ENCODE measurements at places on chromosomes 12 and 14. TPM values are rescaled to one million over a fixed set of nuclear protein-coding genes. Genes with fewer than 3 reads are reported as not detected.

SCN8A gene
- 4.1 TPM for total RNA-seq

RBP5 gene
- 1.4 TPM for total RNA-seq

EVL gene
- 46.1 TPM for total RNA-seq

CMA1 gene
- 0.69 TPM for total RNA-seq

PMCH gene
- total RNA-seq: not detected

HCAR1 gene
- total RNA-seq: 1.9 TPM

GPR65 gene
- total RNA-seq: 1.6 TPM

CYP46A1 gene
- 2.0 TPM for total RNA-seq

DNA sequence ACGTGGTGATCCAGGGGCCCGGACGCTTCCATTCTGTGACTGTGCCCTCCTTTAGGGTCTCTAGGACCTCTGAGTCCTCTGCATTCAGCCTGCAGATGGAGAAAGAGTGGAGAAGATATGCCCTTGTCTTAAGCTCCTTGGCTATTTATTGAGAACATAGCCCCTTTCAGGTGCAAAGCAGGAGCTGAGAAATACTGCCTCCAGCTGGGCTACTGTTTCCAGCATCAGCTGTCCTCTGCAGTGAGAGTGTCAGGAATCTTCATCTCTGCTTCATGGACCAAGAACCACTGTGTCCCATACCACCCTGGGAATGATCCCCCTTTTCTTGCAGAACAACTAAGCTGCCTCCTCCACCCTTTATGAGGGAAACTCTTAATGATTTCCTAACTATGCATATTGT, 47.8 kb upstream of the CEP83 start:
- no peak for DNase-seq

- DNase-seq: peak; percentile 70
These were observed 46.9 kb upstream of the MDM1 start for GRCh38 chr12:68378872-68379606.

DNA sequence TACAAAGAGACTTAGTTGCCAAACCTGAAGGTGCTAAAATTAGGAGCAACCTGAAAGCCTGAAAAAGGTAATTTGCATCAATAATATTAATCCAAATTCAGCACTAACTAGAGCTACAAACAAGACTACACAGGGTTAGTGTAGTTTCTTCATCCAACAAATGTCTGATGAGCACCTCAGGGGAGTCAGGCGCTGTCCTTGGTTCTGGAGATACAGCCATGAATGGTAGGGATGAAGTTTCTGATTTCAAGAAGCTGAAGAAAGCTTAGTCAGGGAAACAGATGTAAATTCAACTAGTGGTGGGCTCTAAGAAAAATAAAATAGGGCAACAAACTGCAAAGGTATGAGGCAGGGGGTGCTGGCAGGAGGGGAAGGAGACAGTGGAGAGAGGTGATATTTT, 266.3 kb downstream of the GLT1D1 start:
- no peak for DNase-seq

DNA sequence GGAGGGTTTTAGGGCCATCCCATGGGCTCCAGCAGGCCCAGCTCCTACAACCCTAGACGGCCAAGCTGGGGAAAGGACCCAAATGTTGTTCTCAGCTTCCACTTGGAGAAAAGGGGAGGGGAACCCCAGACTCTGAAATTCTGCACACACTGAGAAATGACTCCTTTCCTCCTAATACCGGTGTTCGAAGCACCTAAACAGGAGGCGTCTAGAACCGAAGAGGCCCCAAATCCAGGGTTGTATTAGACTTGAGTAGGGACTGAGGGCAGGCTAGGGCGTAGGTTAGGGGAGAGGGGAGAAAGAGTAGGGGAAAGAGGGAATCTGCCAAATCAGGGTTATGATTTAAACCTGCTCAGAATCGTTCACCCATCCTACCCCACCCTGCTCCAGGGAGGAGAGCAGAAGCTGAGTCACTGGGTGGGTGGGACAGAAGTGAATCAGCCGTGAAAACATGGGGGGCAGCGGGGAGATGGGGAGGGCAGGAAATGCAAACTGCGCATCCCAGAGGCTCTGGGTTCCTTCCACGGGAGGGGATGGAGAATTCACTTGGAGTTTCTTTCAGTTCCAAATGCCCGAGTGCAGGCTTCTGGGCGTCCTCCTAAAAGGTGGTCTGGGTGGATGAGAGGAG, 1.0 kb downstream of the IGFBP6 start:
- DNase-seq: peak; percentile 38

DNA sequence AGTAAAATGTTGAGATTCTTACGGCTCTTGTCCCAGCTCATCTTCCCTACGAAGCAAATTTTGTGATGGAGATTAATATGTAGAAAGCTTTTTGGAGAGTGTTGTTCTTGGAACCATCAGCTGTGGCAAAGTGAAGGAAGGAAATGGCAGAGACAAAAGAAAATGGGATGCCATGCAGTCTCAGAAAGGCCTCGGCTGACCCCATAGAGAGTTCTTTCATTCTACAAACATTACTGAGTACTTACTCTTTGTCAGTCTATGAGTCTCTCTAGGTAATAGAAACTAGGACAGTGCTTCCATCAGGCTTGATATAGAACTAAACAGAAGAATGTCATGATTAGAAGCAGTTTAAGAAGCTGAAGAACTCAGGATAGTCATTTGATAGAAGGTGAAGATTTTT, 134.1 kb downstream of the PLEKHA5 start:
- DNase-seq: no peak

- DNase-seq: no peak
These were observed 6.8 kb downstream of the FAM161B start for GRCh38 chr14:73943083-73943482.

DNA sequence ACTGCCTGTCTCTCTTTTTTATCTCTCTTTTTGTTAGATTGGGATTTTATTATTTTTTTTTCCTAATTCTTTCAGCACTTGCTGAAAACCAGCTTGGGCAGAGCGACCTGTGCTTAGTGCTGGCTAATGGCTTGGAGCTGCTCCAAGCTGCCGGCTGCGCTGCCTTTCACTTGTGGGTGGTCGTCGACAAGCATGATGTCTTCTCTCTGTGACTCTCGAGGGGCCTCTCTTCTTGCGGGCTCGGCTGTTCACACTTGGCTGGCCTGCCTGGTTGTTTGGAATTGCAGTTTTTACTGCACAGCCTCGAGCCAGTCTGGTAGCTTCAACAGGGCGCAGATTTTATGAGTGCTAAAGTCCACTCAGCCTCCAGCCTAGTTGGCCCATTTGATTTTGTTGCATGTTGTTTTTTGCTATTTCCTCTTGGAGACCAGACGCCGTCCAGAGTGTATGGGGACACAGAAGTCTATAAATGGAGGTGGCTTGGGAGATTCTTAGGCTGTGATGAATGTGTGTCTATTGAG, 18.6 kb downstream of the TPCN1 start:
- DNase-seq: peak; percentile 30

GRCh38 chr14:88380405-88380804, 5.1 kb upstream of the SPATA7 start:
- DNase-seq: no peak

DNA sequence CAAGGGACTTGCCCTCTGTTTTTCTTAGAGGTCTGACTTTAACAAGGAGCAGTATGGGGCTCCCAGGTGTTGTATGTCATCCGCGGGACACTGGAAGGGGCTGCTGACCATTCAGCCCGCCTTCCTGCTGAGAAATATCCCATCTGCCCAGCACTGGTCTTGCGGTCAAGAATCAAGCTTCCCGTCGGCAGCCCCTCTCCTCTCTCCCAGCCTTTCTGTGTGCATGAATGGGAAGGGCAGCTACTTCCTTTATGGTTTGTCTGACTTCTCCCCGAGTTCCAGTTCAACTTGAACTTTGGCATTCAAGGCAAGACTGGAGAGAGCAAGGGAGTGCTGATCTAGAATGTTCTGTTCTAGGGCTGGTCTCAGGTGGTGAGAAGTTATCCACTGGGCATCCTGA, 51.5 kb downstream of the PSMA6 start:
- DNase-seq: no peak

DNA sequence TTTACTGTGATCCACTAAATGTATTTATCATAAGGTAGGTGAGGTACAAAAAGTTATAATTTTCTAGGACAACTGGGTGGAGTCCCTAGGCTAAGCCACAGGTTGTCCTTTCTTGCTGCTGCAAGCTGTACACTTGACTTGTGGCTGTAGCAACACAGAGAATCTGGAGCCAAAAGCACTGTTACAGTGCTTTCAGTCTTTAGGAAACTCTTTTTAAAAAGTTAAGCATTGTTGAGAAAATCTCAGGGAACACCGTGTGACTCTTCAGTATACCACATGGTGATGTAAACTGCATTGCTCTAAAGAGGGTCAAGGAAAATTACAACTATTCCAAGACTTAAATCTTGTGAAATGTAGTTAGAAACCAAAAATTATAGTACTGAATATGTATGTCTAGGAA, 11.4 kb downstream of the SLC15A5 start:
- no peak for DNase-seq

- DNase-seq: no peak
These were observed 52.3 kb downstream of the NEUROD4 start for GRCh38 chr12:55072083-55072482.

DNA sequence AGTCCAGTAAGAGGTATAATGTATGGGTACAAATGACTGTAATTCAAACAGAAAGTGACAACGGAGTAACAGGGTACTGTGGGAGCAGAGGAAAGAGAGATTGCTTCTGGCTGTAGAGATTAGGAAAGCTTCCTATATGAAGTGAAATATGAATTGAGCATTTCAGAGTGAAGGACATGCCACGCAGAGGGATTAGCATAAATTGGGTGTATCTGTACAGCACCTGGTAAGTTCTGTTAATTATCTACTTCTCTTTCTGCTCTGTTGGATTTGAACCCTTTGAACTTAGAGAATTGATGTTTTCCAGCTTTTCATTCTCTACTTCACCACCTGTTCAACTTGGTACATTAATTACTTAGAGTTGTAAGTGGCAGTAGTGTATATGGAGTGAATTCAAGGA, 8.8 kb downstream of the STK38L start:
- DNase-seq: no peak

- no peak for DNase-seq
These were observed 15.8 kb upstream of the CFAP54 start for GRCh38 chr12:96473394-96474093.

- DNase-seq: no peak
These were observed 16.1 kb upstream of the CD69 start for GRCh38 chr12:9776781-9777180.

GRCh38 chr12:1929241-1929984, 11.0 kb upstream of the CACNA2D4 start:
- no peak for DNase-seq

DNA sequence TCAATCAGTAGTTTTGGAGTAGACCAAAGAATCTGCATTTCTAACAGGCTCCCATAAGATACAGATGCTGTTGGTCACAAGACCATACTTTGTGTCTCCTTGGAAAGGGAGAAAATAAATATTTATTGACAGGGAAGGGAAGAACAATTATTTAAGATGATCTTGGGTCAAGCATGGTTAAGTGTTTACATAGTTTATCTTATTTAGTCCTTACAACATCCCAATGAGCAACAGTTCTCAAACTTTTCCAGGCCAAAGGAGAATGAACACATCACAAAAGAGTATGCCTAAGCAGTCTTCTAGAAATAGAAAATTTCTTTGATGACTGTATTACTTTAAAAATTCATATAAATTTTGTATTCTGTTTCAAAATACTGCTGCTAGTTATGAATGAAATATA, 8.8 kb downstream of the LPCAT3 start:
- DNase-seq: no peak

DNA sequence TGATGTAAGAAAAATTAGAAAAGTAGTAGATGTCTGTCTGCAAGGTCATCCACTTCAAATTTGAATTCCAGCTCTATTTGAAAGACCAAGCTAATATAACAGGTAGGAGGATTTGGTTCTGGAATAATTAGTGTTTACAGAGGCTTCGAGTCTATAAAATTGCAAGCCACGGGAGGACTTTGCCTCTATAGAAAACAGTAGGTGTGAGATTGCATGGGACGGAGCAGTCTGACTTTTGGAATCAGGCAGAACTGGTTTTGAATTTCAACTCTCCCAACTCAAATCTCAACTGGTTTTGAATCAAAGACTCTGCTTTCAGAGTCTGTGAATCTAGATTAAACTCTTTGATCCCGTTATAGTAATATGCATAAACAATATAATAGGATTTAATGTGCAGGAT, 82.4 kb downstream of the PIK3C2G start:
- no peak for DNase-seq

- no peak for DNase-seq
These were observed 310.0 kb upstream of the DDHD1 start for GRCh38 chr14:53462931-53463778.

DNA sequence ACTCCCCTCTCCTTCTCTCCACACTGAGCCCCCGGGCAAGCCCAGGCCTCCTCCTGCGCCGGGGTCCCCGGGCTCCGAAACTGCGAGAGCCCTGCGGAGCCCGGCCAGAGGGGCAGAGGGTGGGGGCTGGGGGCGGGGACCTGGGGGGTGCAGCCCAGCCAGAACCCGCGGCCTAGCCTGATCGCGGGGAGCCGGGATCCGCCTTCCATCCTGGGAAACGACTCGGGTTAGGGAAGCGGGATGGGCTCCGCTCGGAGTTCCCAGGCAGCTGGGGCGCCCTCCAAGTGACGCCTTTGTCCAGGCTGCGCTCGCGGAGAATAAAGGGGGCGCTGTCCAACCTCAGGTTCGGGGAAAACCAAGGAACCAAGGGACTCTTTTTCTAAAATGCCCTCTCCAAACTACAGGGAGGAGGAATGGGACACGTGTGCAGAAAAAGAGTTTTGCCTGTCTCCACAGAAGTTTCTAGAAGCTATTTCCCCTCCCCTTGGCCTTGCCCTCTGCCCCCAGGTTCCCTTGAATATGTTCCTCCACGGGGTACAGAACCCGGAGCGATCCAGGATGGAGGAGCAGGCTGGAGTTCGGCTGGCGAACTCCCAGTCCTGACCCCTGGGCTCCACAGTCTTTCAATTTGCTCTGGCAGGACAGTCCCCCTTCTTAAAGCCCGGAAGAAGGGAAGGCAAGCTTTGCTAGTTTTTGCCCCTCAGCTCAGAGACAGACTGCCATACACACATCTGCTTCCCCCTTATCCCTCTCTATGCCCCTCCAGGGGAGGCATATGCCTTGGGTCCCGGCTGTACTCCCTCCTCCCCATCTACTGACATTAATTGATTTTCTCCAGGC, 13.9 kb downstream of the NKX2-1 start:
- DNase-seq: no peak

- DNase-seq: no peak
These were observed 69.6 kb downstream of the NT5DC3 start for GRCh38 chr12:103771466-103771865.

DNA sequence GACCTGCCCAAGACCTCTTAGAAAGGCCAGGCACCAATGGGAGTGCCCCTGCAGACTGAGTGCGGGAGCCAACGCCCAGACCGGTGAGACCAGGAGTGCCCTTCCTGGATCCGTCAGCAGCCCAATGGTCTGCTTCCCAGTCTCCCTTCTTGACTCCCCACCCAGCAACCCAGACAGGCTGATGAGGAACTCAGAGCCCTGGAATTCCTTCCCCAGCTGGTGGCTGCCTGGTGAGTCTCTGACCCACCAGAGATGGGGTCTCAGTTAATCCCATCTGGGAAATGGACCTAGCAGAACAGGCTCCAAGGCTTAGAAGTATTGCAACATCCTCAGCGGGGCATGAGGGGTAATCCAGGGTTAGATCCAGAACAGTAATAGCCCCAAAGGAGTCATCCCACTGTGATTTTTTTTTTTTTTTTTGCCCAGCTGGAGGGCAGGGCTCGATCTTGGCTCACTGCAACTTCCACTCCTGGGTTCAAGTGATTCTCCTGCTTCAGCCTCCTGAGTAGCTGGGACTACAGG, 1.5 kb upstream of the RASAL1 start:
- no peak for DNase-seq

GRCh38 chr14:56918849-56919574, 108.7 kb upstream of the OTX2 start:
- no peak for DNase-seq

GRCh38 chr14:103336191-103336590, 2.2 kb downstream of the EIF5 start:
- no peak for DNase-seq

- no peak for DNase-seq
These were observed 13.3 kb upstream of the ANAPC5 start for GRCh38 chr12:121365416-121366062.

Measured in skin of body (tissue), 3 donors.